ENCODE measurements at places on chromosomes 2 and 18.

DNA sequence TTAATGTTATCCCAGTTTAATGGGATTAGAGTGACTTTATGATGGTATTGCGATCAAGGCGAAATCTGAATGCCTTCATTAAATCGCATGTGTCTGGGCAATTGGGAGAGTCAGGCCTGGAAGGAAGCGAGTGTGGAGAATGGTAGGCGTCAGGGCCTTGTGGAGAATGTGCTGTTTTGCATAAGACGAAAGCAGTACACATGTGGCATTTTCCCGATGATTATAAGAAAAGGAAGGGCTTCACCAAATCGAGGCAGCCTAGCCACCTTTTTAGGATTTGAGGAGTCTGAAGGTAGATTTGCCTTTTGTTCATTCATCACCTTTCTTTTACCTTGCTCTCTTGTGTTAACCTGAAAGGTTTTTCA is 1.0 kb downstream of the ZNF532 start:
- no peak for DNase-seq

DNA sequence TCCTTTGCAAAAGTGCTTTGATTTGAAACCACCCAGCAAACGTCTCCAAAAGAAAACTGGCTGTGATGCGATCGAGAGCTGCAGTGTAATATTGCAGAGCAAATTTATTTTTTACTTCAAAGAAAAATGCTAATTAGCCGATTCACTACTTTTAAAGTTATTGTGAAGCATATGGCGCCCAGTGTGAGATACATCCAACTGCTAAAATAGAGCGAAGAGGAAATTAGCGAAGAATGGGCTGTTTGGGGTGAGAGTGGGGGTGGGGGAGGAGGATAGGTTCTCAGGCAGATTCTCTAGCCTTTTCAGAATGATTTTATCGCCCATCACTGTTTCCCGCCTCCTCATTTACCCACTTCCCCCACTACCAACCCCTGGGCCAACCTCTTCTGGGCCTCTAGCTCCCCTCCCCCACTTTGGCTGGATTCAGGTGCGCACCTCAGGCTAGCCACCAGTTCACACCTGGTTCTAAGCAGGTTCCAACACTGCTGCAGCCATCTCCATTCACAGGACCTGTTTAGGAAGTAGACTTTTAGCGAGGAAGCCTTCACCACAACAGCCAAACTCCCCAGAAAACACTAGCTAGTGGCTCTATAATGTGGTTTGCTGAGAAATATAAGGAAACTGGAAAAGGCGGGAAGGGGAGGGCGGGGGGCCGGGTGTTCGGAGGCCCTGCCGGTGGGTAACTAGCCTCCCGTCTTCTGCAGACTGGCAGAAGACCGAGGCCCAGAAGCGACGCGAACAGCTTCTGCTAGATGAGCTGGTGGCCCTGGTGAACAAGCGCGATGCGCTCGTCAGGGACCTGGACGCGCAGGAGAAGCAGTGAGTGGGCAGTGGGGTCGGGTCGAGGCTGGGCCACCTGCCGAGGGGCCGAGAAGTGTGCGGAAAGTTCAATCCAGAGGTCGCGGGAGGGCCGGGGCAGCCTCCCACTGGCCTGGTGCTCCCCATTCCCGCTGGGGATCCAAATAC is 6.0 kb upstream of the OTX1 start:
- no peak for DNase-seq

GRCh38 chr2:120985997-120986651 is 250.5 kb downstream of the GLI2 start:
- no peak for DNase-seq

GRCh38 chr2:102053096-102053495 is 61.3 kb downstream of the IL1R2 start:
- no peak for DNase-seq

DNA sequence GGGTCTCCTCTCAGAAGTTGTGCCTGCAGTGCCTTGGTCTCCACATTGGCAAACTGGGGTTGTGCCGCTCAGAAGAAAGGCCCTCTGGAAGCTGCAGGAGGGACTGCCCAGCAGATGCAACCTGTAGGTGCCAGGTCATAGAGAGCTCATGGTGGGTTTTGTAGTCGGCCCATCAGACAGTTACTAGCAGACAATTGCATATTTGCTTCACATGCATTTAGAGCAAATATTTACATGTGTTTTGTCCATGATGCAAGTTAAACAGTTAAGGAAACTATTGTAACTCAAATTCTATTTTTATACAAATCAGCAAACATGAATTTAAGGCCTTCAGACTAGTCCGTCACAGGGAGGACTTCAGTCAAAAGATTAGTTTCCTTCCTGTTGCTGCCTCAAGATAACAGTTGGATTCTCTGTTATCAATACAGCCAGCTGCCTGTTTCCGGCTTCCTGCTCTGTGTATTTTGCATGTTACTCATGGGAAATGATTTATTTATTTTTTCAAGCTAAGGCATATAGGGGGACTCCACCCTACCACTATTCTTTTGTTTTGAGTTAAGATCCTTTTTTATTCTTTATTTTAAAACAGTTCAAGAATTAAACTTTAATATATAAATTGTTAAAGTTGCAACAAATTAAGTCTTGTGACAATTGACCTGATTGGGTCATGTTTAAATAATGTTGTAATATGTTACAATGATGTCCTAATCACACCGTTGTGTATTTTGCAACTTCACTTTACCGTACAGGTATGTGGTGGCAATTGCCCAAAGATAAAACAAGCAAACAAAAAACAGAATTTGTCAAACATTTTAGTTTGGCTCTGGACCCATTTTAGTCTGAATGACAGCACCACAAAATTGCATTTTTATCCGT is 133.5 kb downstream of the SPTBN1 start:
- no peak for DNase-seq

- no peak for DNase-seq
These were observed 2.1 kb downstream of the NDC80 start for GRCh38 chr18:2573408-2573807.

GRCh38 chr2:223815186-223815883 is 22.0 kb downstream of the AP1S3 start:
- peak; percentile 88 for DNase-seq

GRCh38 chr2:108621687-108622681 is 87.7 kb downstream of the LIMS1 start:
- no peak for DNase-seq

DNA sequence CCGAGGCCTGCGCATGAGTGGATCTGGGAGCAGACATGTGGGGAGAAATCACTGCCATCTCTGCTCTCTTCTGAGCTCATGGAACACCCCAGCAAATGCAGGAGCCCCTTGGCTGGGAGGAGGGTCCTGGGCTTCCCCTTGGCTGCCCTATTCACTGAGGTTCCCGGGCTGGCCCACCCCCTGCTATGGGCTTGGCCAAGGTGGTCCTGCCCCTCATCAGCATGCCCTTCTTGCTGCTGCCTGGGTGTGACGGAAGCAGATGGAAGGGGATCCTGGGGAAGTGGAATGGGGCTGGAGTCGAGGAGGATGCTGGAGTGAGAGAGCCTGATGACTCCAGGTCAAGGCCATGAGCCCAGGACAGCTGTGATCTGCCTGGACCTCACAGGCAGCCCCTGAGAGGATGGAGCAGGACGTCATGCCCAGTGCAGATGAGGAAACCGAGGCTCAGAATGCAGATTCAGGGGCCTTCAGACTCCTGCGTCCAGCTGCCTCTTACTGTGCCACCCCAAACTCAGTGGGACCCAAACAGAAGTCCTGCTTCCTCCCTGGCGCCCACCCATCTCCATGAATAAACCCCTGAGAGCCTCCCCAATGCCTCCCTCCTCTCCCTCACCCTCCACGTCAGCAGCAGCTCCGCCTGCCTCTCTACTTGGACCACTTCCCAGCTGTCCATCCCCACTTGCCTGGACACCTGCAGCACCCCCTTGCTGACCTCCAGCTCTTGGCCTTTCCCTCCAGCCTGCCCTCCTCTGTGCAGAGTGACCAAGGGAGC is 4.0 kb downstream of the SNED1 start:
- DNase-seq: no peak

DNA sequence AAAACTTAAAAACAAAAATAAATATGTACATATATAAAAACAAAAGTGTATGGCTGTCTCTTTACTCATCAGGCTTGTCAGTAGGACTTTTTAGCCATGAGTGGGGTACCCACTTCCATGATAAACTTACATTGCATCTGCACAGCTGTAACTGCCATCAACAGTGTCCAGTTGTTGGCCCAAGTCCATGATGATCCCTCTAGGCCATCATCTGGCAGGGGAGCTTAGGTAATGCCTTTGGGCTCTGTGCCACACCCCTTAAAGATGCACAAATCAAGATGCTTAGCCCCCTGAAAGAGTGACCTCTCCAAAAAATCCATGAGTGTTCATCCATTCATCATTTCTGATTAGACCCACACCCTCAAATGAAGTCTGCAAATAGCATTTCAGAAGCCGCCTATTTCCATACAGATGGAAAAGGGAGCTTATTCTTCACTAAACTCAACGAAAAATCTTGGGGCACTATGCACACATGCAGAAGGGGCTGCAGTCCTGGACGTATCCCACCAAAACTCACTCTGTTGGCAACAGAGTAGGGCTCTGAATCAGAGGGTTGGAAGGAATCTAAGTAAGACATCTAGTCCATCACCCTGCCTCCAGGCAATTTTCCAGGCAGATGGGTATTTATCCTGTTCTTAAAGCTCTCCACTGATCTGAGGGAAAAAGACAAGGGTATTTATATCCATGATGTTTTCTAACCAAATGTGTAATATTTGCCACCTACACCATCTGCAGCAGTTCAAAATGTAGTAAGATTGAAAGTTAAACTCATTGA is 691.0 kb downstream of the ZEB2 start:
- no peak for DNase-seq

- no peak for DNase-seq
These were observed 117.5 kb upstream of the NCKAP5 start for GRCh38 chr2:133685636-133686215.

- no peak for DNase-seq
These were observed 65.0 kb downstream of the NYAP2 start for GRCh38 chr2:225464346-225465025.

- no peak for DNase-seq
These were observed 24.8 kb downstream of the ATP9B start for GRCh38 chr18:79093986-79094385.

GRCh38 chr18:80175451-80176204 is 66.6 kb downstream of the ADNP2 start:
- DNase-seq: no peak

DNA sequence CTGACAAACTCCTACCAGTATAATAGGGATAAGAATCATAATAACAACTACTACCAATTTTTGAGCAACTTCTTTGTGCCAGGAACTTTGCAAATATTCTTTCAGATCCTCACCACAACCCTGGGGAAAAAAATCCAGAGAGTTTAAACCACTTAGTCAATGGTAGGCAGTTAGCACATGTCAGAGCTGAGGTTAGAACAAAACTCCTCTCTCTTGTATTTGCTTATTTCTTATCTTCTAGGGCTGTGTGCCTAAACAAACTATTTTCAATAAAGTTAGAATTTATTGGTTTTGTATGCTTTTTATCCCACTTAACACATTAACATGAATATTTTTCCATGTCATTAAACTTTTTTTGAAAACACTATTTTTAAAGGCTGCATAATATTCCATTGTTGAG is 127.1 kb downstream of the BCL11A start:
- no peak for DNase-seq

All from amniotic stem cell (primary cell).